ENCODE measurements at places on chromosomes 2 and 18.

DNA sequence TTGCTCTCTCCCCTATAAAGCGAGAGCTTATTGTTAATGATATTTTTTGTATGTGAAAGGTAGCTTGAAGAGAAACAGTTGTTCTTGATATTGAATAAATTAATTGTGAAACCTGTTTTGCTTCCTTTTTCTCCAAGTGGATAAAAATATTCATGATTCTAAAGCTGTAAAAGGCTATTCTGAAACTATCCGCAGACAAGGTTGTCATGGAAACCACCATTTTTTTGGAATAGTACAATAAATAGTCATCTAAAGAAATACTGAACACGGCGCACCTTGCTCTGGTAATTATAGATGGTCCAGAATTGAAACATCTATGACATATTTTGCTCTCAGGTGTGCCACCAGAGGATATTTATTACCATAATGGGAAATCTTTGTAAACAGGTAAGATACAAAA lies 1103.0 kb upstream of the SLC39A10 start:
- DNase-seq, result no peak

DNA sequence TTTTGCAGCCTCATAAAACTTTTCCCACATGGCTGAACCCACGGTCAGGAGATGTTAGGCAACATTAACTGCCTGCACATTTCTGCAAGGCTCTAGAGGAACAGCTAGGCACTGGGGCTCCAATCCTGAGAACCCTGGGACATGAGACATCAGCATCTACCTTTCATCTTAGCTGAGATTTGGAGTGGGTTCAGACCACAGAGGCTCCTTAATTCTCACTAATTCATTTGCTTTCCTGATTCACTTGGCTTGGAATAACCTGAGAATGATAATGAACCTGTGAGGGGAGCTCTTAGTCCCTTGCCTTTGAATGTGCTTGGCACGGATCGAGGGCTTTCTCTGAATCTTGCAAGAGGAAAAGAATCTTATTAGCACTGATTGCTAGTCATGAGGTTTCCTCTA lies 266.2 kb downstream of the FIGN start:
- DNase-seq, result no peak

- no peak for DNase-seq
Observed at GRCh38 chr18:24754583-24755253, 294.3 kb downstream of the HRH4 start.

GRCh38 chr2:161041356-161041755 lies 118.9 kb upstream of the TANK start:
- DNase-seq, result no peak

GRCh38 chr2:33342171-33342570 lies 134.3 kb upstream of the RASGRP3 start:
- no peak for DNase-seq

GRCh38 chr2:2872713-2873449 lies 504.7 kb downstream of the EIPR1 start:
- DNase-seq, result no peak

- DNase-seq, result no peak
Observed at GRCh38 chr2:98886066-98886554, 49.9 kb downstream of the CRACDL start.

DNA sequence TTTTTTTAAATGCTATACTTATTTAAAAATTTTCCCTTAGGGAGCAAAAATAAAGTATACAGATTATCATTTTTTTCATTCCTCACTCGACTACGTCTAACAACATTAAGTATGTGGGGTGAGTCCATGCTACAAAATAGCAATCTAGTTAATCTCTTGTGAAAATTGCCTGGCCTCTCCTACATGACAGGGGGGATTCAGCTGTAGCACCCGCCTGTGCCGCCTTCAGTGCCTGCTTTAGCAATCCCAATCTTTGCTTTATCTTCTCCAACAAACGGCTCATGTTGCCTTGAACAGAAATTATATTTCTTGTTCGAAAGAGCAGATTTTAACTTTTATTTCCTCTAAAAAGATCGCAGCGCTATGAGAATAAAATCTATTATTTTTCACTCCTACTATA lies 2.4 kb upstream of the SOX11 start:
- no peak for DNase-seq

DNA sequence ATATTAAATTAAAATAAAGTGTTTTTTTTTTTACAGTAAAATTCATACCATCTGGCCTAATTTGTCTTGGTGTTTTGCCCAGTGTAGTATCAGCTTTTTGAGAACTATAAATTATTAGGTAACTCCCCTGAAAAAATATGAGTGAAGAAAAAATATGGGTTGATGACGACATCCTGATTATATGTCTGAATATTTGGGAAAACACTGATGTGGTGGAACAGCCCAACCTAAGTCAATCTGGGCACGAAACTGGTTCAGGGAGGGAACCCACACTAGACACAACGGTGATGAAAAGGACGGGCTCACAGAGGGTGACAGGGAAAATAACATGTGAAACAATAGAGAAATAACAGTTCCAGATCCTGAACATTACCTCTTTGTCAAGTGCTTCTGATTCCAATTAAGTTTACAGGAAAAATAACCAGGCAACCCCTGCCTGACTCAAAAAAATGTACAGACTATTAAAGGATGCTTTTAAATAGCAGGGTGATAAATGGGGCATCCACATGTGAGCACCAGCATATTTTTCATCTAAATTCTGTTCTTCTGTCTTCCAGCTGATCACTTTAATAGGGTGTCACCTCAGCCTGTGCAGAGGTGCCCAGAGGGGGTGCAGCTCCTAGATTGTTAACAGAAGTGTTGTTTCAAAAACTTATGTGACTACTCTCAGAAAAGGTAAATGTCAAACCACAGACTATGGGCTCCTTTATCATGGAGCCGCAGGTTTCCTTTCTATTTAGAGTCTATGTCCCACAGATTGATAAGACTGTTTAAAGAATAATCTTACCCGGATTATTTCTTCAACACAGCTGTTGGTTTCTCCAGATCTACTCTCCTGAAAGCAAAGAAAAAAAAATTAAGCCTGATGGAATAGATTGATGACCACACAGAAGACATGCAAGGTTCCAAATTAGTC lies 305.4 kb downstream of the AFF3 start:
- no peak for DNase-seq

- DNase-seq, result no peak
Observed at GRCh38 chr2:74046441-74046840, 61.7 kb downstream of the TET3 start.

- DNase-seq, result no peak
Observed at GRCh38 chr18:3456686-3457069, 6.7 kb downstream of the TGIF1 start.

DNA sequence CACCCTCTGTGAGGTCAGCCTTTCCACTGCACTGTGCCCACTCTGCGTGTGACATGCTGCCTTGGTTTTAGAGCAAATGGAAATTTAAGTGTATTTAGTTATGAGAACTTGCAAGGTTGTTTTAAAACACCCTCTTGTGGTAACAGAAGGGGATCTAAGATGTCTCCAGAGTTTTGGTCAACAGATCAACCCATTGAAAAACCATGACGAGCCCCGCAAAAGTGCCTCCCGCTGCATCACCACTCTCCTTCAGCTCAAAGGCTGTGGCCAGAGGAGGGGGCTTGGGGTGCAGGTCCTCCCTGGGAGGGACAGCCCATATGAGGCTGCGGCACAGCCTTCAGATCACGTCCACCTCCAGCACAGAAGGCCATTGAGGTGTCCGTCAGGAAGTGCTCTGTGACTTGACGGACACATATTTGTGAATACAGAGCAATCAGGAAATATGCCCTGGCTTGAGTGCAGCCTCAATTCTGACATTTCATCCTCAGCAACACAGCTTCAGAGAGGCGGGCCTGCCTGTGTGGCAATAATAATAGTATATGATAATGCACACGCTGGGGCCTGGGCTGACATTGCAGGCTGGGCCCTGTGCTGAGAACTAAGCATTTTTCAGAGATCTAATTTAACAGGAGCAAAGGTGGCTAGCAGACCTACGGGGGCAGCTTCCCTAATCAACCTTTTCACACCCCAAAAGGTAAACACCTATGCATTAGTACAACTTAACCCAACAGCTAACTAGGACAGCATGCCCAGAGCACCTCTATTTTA lies 213.9 kb downstream of the ANAPC1 start:
- no peak for DNase-seq

DNA sequence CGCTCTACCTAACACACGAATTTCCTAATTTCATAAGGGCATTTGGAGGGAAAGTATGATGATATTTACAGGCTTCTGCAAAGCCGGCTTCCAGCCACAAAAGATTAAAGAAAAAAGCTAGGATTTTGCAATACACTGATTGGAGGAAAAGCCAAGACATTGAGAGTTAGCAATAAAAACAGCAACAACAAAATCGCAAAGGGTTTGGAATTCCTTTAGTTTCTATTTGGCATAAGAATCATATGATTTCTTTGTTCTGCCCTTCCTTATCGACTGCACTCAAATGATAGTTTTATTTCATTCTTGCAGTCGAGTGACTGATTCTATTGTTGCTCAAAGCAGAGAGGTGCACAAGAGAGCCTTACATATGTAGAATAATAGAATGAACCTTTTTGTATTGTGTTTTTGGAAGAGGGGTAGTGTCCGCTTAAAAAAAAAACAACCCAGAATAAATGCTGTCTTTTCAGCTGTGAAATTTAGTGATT lies 3.9 kb upstream of the ZNF532 start:
- no peak for DNase-seq

- no peak for DNase-seq
Observed at GRCh38 chr2:13821255-13821880, 811.1 kb upstream of the LRATD1 start.

GRCh38 chr2:180360283-180360618 lies 353.2 kb upstream of the CWC22 start:
- DNase-seq, result no peak

DNA sequence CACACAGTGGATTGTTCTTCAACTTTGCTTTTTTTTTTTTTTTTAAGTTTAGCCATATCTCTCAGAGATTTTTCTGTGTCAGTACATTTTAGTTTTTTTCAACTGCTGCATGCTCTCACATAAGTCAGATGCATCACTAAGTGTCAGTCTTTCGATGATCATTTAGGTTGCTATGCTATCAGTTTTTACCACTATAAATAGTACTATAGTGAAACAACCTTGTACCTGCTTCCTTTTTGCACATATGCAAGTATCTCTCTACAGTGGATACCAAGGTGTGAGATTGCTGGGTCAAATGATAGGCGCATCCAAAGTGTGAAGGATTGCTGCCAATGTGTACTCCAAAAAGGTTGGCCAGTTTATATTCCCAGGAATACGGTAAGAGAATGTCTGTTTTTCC lies 33.5 kb upstream of the MAP4K3 start:
- no peak for DNase-seq

- DNase-seq, result no peak
Observed at GRCh38 chr2:235444101-235444597, 49.7 kb upstream of the AGAP1 start.

DNA sequence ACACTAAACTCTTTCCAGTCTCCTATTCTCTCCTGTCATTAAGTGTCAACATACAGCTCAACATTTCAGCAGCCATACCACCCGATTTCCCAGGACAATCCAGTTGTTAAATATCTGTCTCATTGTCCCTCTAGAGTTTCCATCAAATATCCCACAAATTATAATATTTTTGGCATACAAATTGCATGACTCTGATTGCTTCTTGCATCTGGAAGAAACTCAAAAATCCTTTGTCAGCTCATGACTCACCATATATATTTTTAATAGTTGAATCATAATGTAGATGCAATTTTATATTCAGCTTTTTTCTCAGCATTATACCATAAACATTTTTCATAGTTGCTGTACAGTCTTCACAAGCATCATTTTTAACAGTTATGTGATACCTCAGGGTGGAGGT lies 7.2 kb downstream of the SLC30A3 start:
- no peak for DNase-seq

DNA sequence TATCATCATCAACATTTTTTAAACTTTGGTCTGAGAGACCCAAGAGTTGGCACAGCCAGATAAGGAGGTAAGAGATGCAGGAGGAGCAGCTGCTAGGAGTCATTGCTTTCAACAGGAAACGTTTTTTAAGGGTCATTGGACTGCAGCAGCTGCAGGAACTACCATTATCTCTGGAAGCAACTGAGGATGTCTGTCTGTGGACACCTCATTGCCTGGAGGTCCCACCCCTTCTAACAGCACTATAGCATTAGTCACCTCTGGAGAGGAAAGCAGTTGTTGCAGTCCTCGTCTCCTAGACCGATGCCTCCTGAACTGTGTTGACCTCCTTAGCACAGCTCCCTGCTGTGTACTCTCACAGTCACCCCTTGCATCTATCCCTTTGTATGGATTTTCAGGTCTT lies 21.5 kb upstream of the FSHR start:
- no peak for DNase-seq

DNA sequence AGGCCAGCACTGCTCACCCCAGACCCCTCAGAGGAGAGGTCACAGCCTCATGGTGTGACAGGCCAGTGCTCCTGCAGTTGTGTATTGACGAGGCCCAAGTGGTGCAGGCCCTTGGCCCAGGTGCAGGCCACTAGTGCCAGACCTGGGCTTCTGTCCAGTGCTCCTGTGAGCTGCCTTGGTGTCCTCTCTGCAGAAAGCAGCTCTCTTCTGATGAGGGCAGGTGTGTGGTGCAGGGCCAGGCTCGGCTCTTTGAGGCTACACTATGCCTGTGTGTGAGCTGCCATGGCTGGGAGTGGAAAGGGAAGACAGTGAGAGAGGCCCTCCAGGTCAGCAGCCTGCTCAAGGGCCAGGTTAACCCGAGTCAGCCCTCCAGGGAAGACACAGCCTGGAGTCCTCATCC lies 17.1 kb downstream of the EHD3 start:
- DNase-seq, result no peak

- DNase-seq, result no peak
Observed at GRCh38 chr18:24609254-24609653, 148.8 kb downstream of the HRH4 start.

DNA sequence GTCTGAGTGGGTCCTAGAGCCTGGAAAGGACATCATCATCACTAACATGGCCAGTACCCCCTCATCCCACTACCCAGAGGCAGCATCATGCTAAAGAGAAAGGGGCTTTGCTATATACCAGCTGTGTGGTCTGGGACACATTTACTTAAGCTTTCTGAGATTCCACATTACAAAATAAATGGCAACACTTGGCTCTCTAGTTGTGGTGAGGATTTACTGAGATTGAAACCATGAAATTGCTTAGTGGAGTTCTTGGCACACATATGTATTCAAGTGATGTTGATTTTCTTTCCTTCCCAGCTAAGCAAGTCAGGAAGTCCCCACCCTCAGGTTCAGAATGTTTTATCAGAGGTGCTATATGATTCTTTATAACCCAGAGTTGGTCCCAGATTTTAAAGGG lies 362.0 kb downstream of the CLIP4 start:
- no peak for DNase-seq

- no peak for DNase-seq
Observed at GRCh38 chr2:28736034-28736433, 15.6 kb upstream of the PPP1CB start.

GRCh38 chr2:141341444-141341843 lies 789.4 kb downstream of the LRP1B start:
- no peak for DNase-seq

DNA sequence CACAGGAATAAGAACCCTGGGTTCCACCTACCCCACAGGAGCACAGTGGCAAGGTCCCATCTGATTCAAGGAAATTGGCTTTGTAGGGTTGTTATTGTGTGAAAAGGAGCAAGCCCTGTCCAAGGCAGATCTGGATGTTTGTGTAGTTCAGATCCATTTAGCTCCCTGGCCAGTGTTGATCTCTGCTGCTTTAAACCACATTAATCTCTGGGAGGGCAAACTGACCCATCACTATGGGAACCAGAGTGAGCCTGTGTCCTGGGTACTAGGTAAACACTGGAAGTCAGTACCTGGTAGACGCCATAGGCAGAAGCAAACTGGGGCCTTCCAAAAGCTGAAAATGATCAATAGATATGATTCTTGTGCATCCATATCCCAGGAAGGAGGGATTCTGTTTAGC lies 271.5 kb upstream of the EPAS1 start:
- DNase-seq, result no peak

All from activated T-cell treated with anti-CD3 and anti-CD28 coated beads, Interleukin-2, amount 50 U/mL, for 1 hour (primary cell).